ENCODE measurements at places on chromosomes 7 and 10. TPM values are rescaled to one million over a fixed set of nuclear protein-coding genes. Genes with fewer than 3 reads are reported as not detected.

- DNase-seq = no peak
These were observed 115.9 kb downstream of the ADCY1 start for GRCh38 chr7:45689797-45690761.

NEUROD6 gene
- total RNA-seq = not detected

GRCh38 chr10:484925-485661, 204.4 kb downstream of the DIP2C start:
- DNase-seq = no peak

GRCh38 chr10:121291823-121292222, 306.4 kb downstream of the FGFR2 start:
- no peak for DNase-seq

ZNF804B gene
- total RNA-seq = not detected

DNA sequence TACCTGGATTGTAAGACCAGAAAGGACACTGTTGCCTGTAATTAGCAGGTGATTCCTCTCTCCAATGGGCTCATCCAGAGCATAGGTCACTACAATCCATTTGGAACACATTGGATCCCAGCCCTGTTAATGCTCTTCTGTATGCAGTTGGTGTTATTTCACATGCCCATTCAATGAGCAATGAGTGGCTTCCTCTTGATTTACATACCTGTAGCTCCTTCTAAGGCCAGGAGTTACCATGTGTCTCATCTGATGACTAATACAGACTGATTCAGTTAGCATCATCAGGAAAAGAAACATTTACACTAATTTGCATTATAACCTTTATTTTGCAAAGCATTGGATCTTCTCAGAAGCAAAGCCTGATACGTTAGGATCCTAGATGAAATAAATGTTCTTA, 83.1 kb upstream of the NPVF start:
- no peak for DNase-seq

WDFY4 gene
- 3.5 TPM for total RNA-seq

NUPR2 gene
- total RNA-seq = not detected

SAMD9L gene
- total RNA-seq = 62.4 TPM

CALCR gene
- not detected for total RNA-seq

DNA sequence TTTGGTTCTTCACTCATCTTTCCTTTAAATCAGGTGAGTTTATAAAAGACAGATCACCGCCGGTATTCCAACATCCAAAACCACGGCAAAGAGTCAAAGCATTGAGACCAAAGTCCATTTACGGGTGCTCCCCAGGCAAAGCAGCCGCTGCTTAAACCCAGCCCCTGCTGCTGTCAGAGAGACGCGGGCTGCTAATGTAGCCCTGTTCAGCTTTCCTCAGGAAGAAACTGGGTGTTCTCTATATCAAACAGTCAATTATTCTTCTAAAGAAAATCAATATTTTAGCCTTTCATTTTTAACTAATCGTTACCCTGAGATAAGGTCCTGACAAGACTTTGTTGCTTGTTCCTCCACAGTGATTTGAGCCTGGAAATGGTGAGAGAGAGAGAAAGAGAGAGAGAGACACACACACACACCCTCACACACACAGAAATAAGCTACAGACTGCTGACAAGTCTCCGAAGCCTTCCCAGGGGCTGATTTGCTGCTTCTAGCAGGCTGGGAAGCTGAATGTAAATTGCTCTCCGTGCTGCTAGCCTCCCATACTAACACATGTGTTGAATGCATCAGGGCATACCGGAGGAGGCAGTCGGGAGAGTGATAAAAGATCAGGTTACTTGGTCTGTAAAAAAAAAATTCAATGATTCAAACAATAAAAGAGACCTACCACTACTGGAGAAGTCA, 183.0 kb upstream of the ANK3 start:
- DNase-seq = peak; percentile 18

DNA sequence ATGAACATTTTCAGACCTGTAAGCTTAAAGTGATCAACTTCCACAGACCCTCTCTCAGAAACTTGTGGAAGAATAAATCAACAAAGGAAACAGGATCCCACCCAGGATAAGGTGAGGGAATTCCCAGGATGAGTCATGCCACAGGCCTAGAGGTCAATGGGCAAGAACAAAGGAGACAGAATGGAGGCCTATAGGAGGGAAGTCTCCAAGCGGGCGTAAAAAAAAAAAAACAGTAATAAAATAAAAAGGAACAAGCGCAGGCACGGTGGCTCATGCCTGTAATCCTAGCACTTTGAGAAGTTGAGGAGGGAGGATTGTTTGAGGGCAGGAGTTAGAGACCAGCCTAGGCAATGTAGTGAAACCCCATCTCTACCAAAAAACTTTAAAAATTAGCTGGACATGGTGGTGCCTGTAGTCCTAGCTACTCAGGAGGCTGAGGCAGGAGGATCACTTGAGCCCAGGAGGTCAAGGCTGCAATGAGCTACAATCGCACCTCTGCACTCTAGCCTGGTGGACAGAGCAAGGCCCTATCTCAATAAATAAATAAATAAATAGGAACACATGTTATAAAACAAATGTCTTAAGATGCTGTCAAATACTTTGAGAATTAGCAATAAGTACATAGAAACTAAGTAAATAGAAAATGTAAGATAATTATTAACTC, 8.4 kb downstream of the SORBS1 start:
- no peak for DNase-seq

FXYD4 gene
- total RNA-seq = not detected

CROT gene
- 19.0 TPM for total RNA-seq

DNA sequence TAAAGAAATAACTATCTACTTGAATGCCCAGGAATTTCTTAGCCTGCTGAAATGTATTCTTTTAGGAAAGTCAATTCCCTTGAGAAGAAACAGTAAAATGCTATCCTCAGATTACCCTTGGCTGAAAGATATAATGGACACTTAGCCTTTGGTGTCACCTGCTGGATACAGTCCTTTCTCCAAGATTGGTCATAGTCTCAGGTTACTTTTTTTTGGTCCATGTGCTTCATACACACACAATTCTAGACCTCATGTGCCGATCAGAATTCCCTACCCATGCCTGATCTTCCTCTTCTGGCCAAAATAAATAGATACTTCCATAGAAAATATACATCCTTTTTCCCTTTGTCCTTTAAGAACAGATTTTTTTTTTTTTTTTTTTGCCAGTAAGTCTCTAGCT, 218.9 kb upstream of the PHYHIPL start:
- DNase-seq = no peak

CYP3A7 gene
- not detected for total RNA-seq

PLXNA4 gene
- total RNA-seq = 10.9 TPM

SPDYE6 gene
- not detected for total RNA-seq

- no peak for DNase-seq
These were observed 15.1 kb downstream of the LSMEM1 start for GRCh38 chr7:112495810-112496462.
